ENCODE measurements at places on chromosomes 7 and 10. TPM values are rescaled to one million over a fixed set of nuclear protein-coding genes. Genes with fewer than 3 reads are reported as not detected.

Gene AFAP1L2
- total RNA-seq: 11.6 TPM

Gene ZNF789
- 12.3 TPM for total RNA-seq

Gene FKBP6
- not detected for total RNA-seq

Gene MMD2
- total RNA-seq: 0.47 TPM

Gene LLCFC1
- total RNA-seq: not detected

Gene FEZF1
- total RNA-seq: not detected

Gene ZNF438
- total RNA-seq: 4.7 TPM

Gene SEC61A2
- 6.5 TPM for total RNA-seq

Gene VENTX
- total RNA-seq: 1.2 TPM

Gene FFAR4
- 28.7 TPM for total RNA-seq

Gene ZNF775
- total RNA-seq: 10.9 TPM
